ENCODE measurements at places on chromosomes 7 and 10.

DNA sequence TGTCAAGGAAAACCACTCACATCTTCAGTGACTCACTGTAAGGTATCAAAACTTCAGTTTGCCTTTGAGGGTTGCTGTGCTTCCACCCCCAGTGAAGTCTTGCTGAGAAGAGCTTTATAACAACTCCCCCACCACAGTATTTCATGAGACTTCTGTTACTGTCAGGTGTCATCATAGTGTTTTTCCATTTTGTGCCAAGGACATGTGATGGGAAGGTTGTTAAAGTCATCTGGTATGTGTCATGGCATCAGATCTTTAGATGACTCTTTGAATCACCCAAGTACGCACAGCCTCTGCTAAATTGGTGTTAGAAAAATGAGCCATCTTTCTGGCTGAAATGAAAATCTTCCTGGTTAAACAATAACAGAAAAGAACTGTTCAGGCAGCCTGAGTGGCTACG lies 115.0 kb upstream of the CCDC6 start:
- DNase-seq: no peak

GRCh38 chr7:5629941-5630340 lies 151.5 kb downstream of the RNF216 start:
- DNase-seq: peak; percentile 86

DNA sequence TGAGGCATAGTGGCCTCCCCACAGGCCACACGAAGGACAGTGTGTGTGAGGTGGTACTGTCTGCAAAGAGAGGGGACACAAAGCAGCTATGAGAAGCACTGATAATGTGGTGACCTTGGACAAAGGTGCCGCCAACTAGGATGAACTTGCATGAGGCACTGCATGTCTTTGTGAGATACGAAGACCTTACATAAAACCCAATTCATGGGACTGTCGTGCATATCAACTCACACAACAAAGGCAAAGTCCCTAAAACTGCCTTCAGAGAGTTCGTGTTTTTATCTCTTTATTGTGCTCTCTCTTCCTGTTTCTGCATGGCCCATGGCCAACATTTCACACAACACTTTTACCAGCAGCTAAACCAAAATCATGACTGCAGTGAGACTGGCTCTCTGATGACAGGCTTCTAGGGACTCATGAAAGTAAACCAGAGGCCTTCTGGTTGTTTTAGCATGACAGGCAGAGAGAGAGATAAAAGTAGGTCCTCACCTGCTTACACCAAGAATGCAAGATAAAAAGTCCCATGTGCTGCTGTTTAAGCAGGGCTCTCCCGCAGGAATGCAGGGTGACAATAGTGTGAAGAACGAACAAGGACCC lies 347.8 kb downstream of the ELMO1 start:
- DNase-seq: no peak

GRCh38 chr10:124721330-124722045 lies 22.7 kb downstream of the FAM53B start:
- DNase-seq: no peak

GRCh38 chr7:34357068-34357467 lies 300.9 kb upstream of the NPSR1 start:
- DNase-seq: peak; percentile 74

DNA sequence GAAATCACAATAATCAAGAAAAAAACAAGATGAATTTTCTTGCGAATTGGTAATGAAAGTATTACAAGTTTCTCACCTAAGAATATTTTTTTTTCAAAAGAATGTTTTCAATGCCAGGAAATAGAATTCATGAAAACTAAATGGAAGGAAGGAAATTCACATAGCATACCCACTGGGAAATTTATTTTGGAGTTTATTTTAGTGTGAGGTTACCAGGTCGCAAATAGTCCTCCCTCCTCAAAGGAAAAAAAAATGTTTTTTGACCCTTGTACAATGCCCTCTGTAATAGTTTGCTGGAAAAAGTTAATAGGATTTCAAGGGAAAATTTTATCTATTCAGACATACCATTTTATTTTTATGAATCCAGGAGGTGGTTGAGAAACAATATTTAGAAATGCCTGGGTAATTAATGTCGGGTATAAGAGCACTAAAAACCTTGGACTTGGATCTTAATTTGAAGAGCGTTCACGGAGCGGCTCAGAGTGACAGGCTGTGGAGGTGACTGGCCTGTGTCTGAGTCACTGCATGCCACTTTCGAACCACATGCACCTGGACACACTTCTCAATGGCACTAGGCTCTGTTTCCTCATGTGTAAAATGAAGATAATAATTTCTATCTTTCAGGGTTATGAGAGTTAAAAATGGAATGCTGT lies 28.2 kb downstream of the CUBN start:
- no peak for DNase-seq

- DNase-seq: no peak
Measured at GRCh38 chr10:31458974-31459373, 140.0 kb downstream of the ZEB1 start.

DNA sequence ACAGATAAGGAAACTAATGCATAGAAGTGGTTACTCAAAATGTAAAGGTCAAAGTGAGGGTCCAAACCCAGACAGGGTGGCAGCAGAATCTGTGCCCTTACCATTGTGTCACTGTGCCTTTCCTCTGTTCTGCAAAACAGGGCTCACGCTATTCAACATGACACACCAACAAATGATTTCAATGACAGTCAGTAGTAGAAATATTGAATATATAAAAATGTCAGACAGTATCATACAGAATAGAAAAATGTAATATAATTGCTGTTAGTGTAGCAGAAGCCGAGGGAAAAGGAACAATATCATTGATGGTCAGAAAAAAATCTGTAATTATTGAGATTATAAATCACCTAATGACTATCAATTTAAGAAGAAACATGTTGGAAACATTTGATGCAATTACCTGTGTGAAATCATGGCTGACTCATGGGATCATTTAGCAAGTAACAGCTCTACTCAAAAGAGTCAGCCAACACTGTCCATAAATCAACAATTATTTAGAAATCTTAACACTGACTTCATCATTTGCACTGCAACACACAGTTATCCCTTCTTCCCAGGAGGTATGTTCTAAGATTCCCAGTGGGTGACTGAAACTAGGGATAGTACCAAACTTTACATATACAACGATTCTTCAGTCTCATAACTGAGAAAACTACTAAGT lies 198.7 kb downstream of the DGKI start:
- peak; percentile 9 for DNase-seq

GRCh38 chr7:138902161-138902560 lies 79.0 kb downstream of the KIAA1549 start:
- DNase-seq: no peak

DNA sequence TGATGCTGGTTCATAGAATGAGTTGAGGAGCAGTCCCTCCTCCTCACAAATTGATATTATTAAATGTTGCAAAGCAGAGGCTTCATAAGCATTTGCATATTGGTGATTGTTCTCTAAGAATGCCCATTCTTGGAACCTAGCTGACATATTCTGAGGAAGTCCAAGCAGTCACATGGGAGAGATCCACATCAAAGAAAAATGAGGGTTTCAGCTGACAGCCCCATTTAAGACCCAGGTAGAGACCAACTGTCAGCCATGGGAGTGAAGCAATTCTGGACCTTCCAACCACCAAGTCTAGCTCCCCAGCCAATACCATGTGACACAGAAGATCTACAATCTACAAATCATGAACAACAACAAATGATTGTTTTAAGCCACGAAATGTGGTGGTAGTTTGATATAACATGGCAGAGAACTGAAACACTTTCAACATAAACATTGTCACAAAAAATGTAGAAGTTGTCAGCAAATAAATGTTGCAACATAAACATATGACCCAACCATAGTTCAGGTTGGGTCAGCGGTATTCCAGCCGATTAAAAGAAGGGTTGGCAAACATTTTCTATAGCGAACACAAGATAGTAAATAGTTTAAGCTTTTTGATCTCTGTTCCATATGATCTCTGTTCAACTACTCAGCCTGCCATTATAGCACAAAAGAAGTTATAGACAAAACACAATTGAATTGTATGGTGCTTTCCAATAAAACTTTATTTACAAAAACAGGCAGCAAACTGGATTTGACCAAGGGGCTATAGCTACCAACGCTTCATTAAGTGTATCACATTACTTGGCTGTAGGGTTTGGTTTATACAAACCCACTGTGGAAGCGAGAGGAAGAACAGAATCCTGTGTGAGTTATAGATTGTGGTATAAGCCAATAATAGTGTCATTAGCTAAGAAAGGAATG lies 41.4 kb upstream of the MPP7 start:
- no peak for DNase-seq

DNA sequence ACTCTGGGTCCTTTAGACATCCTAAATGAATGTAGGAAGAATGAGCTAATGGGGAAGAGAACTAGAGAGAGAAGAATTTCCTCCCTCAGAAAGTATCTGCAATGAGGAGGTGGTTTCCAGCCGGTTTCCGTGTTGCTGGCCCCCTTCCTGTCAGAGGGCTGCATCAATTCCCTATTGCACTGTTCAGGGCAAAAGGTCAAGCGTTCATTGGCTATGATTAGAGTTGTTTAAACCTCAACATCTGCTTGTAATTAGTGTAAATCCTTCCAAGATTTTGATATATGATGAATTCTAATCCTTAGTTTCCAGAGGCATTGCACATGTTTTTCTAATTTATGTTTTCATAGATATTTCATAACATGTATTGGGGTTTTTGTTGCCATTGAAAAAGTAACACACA lies 107.3 kb upstream of the SGCE start:
- no peak for DNase-seq

DNA sequence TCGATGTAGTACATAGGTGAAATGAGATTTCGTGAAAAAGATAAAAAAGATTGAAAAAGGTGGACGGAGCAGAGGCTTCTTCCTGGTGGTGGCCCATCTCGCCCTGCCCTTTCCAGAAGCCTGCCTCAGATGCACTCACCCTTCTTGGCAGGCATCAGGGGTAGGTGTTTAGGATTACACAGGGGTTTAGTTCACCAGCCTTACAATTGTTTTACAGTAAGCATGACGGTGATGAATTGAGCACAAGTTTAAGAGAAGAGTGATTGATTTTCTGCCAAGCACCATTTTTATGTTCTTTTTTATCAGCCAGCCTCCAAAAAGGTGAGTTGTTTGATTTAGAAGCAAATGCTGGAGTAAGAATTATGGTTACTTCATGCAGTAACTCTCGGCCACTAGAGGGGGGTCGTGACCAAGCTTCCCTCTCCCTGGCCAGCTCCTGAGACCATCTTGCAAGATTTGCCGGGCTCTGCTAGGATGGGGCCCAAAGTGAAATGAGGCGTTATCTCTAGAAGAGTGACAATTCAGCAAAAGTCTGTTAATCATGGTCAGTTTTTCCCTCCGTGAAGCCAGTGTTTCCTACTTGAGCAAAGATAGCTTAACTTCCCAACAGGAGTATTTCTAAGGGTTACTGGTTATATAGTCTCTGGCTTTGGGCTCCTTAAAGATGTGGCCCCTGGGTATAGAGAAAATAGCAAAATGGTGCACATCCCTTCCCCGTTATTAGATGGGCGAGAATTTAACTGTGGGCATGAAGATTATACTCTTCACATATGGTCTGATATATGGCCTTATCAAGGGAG lies 228.8 kb downstream of the BMPER start:
- peak; percentile 75 for DNase-seq

GRCh38 chr7:22005151-22005550 lies 59.5 kb upstream of the CDCA7L start:
- no peak for DNase-seq

DNA sequence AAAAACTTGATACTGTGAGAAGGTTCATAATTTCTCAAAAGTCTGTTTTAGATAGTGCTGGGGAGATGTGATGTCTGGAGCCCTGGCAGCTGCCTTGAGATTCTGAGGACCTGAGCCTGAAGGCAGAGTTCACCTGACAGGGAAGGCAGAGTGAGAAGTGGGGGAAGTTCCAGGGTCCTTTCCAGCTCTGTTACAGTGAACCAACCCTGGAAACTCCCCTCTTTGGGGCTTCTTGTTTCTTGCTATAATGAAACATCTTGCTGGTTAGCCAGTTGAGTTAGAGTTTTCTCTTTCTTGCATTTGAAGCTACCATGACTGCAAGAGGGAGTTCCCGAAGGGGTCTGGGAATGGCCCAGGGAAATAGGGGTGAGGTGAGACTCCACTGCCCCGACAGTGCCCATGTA lies 158.9 kb upstream of the TNRC18 start:
- DNase-seq: no peak

- DNase-seq: peak; percentile 88
Measured at GRCh38 chr10:124740369-124741280, 3.6 kb downstream of the FAM53B start.

DNA sequence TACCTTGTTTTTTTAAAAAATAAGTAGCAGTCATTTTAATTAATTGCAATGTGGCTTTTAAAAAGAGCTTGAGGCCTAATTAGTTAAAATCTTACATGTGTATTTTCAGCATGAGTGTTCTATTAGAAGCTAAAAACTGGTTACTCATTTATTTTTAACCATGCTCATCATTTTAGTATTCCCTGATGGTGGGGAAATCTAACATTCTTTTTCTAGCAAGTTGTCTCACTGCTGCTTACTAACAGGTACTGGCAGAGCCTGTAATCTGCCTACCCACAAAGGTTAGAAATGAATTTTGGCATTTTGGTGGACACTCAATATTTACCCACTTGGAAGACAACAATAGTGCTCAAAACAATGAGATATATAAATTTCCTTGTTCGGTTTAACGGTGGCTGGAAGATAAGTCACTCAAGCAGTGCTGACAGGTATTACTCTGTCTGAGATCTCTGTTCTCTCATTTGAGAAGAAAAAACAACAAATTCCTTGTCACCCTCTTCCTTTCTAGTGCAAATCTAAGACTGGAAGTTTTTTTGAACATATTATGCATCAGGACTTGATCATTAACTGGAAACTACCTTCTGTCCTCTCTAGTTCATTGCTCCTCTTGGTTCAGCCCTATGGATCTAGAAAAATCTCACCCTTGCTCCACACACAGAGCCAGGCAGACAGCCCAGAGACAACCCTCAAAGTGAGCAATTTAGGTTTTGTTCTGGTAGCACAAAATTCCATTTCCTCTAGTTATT lies 83.3 kb downstream of the VWDE start:
- DNase-seq: no peak

DNA sequence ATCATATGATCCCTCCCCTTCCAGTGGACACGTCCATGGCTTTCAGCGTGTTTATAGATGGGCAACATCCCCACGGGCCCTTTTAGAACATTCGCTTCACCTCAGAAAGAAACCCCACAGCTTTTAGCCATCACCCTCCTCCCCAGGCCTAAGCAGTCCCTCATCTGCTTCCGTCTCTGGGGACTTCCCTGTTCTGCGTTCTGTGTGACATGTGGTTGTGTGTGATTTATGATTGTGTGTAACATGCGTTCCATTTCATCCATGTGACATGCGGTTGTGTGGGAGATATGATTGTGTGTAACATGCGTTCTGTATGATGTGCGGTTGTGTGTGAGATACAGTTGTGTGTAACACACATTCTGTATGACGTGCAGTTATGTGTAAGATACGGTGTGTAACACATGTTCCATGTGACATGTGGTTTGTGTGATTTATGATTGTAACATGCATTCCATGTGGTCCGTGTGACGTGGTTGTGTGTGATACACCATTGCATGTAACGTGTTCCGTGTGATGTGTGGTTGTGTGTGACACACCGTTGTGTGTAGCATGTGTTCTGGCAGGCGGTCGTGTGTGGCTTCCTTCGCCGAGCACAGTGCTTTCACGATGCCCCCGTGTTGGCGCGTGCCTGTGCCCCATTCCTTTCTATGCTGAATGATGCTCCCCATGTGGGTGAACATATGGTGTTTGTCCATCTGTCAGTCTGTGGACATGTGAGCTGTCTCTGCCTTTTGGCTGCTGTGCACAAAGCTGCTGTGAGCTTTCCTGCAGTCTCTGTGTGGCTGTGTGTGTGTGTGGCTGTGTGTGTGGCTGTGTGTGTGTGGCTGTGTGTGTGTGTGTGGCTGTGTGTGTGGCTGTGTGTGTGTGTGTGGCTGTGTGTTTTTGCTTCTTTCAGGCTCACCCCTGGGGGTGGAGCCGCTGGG lies 26.2 kb downstream of the PWWP2B start:
- no peak for DNase-seq

Measured in mammary epithelial cell (primary cell).